ENCODE measurements at places on chromosomes 2 and 18.

GRCh38 chr2:172698041-172698863, 37.4 kb upstream of the RAPGEF4 start:
- DNase-seq, result peak; percentile 25

DNA sequence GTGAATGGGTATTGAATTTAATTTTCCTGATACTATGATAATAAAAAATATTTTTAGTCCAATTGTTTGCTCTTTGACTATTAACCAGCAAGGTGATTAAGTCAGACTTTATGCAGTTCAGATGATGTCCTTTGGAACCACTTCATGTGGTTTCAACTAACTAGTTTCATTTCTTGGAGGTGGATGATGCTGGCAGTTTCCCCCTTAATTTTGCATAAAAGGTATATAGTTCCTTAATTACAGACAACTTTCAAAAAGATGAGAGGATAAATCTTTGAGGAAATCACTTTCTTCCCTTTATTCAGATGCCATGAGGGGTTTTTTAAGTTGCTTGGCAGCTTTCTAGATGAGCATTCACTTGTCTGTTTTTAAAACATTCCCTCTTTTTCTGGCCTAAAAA, 223.1 kb downstream of the PHLPP1 start:
- DNase-seq, result no peak

DNA sequence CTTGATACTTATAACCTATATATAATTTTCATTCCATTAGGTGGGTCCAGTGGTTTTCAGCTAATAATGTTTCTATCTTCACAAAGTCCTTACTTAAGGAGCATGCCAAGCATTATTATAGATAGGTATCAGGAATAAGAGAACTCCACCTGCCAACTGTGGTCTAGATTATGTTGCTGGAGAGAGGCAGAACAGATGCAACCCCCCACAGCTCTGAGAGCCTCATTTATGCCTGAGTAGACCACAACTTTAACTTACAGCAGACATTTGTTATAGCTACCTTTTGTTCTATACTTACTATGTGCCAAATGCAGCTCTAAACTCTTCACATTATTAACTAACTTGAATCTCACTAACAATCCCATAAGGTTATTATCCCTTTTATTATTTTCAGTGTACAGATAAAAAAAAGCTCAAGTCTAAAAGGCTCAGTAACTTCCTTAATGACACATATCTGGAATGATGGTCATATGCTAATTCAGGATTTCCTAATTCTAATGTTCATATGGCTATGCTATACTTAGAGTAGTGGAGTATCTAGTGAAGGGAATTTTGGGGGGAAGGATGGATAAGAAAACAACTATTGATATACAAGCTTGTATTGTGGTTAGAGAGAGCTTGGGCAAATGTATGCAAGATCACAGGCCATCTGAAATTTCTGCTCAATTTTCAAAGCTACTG, 119.1 kb upstream of the RND3 start:
- no peak for DNase-seq

DNA sequence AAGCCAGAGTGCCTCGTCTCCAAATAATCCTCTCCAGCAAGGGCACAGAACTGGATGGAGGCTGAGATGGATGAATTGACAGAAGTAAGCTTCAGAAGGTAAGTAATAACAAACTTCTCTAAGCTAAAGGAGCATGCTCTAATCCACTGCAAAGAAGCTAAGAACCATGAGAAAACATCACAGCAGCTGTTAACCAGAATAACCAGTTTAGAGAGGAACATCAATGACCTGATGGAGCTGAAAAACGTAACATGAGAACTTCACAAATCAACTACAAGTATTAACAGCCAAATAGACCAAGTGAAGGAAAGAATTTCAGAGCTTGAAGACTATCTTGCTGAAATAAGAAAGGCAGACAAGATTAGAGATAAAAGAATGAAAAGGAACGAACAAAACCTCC, 32.3 kb downstream of the WDPCP start:
- no peak for DNase-seq

DNA sequence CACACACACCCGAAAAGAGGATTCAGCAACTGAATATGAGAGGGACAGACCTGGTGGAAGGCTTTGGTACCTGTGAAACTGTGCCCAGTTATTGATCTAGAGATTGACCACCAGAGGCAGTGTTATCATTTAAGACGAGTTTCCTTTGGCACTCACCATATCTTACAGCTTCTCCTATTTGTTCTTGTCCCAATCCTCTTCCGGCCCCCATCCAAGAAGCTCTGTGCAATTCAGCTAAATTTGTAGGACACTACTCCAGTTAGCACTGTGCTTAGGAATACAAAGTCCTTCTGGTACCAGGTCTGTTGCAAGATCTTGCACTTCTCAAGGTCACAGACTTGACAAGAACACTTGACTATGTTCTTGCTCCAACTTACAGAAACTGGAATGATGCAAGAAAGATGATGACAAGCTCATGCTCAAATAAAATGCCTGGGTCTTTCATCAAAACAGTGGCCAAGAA, 177.7 kb downstream of the TMEM247 start:
- DNase-seq, result no peak

DNA sequence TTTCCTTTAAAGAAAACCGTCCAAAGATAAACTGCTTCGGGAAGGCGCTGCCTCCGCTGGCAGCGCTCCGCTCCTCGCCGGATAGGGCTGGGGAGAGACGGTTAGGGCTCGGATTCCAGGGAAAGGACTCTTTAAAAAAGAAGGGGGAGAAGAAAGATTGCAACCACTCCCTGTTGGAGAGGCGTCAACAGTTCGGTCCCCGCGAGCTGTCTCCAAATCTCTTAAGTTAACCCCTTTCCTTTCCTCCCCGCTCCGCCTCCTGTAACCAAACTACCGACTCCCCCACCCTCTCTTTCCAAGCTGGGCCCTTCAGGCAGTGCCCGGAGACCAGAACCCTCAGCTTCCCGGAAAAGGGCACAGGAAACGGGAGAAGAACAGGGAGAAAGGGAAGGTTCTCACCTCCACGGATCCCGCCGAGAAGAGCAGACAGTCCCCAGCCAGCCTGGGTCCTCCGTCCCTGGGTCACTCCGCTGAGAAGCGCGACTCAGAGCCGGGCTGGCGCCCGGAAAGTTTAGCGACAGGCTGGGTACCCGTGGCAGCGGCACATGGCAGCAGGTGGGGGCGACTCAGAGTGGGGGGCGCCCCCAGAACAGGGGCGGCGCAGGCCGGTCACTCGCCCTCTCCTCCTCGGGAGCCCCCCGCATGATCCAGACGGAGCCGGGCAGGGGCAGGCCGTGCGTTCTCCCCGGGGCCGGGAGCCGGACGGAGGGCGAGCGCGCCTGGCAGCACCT, 675 bp downstream of the FZD5 start:
- DNase-seq, result no peak

DNA sequence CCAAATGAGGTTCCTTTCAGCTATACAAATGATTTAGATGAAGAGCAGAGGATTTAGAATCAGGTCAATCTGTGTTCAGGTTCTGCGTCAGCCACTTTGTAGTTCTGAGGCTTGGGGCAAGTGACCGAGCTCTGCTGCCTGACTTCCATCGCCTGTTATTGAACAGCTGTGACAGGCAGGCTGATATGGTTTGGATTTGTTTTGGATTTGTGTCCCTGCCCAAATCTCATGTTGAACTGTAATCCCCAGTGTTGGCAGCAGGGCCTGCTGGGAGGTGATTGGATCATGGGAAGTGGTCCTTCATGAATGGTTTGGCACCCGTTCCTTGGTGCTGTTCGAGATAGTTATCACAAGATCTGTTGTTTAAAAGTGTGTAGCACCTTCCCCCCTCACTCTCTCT, 18.6 kb downstream of the TYMS start:
- DNase-seq, result no peak

DNA sequence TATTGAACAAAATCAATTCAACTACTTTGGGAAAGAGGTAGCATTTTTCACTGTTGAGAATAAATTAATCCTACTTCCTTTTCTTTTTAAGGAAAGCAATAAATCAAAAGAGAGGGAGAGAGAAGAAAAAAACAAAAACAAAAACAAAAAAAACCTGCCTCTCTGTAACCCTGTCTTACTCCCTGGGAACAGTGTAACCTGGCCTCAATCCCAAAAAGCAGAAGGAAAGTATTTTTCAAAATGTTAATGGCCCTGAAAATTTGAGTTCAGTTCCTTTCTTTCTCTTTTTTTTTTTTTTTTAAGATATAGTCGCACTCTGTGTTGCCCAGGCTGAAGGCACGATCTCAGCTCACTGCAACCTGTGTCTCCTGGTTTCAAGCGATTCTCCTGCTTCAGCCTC, 35.9 kb downstream of the RHOB start:
- no peak for DNase-seq

DNA sequence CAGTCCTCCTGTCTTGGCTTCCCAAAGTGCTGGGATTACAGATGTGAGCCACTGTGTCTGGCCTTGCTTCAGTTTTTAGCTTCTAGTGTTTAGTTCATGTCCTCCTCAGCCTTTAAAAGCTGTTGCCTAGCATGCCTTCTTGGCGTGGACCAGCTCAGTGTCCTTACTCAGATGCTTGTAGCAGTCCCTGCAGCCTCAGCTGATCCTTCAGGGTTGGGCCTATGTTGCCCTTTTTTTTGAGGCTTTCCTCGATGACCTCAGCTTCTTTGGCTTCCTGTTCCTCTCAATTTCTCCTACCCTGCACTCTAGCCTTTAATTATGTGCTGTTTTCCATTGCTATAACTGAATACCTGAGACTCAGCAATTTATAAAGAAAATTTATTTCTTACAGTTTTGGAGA, 57.7 kb downstream of the TANC1 start:
- DNase-seq, result no peak

GRCh38 chr2:120935339-120936313, 200.0 kb downstream of the GLI2 start:
- no peak for DNase-seq

- DNase-seq, result no peak
Measured at GRCh38 chr2:216284708-216285107, 87.6 kb downstream of the MARCHF4 start.

DNA sequence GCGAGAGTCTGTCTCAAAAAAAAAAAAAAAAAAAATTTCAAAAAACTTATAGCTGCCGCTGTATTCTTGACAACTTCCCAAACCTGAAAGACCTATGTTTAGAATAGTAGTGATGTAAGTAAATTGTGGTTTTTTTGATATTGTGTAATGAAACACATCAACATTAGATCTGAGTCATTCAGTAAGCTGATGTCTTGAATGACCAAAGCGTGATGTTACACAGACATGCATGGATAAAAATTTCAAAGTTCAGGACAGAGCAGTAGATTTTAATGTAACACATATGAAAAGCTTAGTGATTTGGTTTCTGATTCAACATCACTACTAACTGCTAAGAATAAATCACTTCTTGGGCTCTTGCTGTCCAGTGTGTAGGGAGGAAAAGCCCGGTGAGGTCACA, 69.3 kb upstream of the MEX3C start:
- peak; percentile 63 for DNase-seq

- peak; percentile 97 for DNase-seq
Measured at GRCh38 chr2:45567974-45568789, 42.9 kb downstream of the SRBD1 start.

DNA sequence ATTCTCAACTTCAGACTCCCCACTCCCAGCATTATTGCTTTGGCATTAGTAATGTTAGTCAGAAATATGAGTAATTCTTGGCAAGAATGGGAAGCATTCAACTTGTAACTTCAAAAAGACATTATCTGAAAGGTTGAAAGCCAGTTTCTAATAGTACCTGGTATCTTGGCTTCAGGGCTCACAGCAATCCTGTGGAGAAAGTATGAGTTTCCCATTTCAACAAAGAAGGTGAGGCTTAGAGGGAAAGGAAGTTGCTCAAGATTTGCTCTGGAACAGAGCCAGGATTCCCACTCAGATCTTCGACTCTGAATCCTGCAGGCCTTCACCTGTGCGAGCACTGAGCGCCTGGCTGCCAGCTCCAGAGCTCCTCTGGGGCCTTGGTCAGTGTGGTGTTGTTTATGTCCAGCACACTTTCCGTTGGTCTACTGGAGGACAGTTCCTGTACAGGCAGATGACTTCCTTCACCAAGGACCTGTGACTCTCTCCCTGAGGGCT, 136.1 kb downstream of the MCFD2 start:
- no peak for DNase-seq

DNA sequence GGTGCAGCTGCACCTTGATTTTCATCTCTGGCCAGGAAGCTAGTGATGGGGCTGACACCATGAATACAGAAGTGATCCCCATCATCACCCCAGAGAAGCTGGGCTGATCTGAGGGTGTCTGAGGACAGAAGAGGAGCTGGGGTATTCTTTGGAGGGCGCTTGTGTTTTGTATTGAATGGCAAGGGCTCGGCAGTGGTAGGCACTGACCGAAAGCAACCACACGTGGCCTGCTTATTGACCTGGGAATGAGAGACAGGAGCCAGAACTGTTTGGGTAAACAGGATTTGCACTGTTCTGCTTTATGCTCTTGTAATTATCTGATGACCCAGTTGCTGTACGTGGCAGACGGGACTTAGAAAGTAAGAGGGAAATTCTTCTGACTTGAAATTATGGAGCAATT, 62.6 kb upstream of the RPL31 start:
- no peak for DNase-seq

DNA sequence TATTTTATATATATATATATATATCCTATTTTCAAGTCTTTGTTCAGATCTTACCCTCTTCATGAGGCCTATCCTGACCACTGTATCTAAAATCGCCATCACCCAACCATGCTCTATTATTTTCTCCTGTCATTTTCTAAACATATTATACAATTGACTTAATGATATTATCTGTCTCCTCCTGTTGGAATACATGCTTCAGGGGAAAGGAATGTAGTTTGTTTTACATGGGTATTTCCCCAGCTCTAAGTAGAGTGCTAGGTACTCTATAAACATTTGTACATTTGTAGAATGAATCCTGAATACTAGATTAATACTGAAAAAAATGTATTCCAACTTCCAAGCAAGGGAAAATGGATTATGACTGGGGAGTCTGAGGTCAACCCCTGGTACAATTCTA, 26.2 kb downstream of the TTC21B start:
- DNase-seq, result no peak

DNA sequence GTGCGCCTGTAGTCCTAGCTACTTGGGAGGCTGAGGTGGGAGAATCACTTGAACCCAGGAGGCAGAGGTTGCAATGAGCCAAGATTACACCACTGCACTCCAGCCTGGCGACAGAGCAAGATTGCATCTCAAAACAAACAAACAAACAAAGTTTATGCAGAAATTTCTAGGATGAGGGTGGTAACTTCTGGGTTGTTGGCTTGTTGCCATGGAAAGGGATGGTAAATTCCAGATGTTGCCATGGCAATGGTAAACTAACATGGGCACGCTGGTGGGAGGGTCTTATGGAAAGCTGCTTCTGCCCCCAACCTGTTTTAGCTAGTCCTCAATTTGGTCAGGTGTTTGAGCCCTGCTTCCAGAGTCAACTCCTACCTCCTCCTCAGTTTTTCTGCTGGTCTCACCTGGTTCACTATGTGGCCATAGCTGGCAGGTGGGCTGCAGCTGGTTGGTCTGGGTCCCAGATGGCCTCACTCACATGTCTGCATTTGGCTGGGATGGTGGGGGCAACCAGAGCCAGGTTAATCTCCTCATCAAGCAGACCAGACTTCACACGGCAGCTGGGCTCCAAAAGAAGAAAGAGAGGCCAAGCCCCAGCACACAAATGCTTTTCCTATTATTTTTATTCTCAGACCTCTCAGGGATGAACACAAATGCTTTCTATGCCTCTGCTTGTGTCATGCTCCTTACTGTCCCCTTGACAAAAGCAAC, 26.6 kb upstream of the TEX44 start:
- DNase-seq, result no peak
